Amniotic stem cell (primary cell): ENCODE measurements at places on chromosomes 5 and 9.

DNA sequence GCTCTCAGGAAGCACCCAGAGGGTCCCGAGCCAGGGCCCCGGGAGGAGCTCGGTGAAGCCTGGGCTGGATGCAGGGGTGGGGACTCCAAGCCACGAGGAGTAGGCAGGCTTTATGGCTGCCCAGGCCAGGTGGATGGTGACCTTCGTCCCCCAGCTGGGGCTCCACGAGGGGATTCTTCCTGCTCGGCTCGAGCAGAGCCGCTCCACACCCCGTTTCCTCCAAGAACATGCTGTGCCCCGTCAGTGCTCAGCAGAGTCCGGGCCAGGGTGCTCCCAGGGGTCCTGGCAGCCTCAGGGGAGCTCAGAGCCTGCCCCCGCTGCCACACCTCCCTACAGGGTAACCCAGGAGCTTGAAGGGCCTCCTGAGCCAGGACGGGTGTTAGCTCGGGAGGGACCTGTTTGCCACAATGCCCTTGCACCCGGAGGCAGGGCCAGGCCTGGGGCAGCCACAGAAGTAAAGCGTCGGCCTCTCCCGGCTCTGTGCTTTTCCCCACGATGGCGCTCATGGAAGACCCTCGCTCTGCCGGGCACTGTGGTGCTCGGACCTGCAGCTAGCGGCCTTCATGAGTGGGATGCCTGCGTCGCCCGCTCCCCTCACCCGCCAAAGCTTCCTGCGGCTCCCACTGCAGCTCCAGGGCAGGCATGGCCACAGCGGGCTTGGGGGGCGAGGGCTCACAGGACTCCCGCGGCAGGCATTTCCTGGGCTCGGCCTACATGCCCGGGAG is 86.8 kb downstream of the KCNT1 start:
- DNase-seq: no peak

DNA sequence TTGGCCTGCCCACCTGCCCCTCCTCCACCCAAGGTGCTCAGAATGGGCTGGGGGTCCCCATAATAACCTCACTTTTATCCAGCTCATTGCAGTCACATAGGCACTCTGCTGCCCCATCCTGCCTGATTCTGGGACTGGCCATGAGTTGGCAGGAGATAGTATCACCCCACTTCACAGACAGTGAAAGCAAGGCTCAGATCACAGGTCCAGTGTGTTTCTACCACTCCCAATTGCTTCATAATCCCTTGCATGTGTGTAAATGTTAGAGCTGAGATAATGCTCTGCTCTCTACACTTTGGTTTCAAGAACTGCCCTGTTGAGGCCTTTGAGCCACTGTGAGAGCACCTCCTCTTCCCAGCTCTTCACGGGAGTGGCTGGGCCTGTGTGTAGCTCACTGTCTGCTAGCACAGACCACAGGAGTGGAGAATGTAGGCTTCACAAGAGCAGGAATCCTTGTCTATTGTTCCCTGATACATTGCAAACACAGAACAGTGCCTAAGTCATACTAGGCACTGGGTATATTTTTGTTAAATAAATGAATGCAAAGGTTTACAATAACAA is 8.4 kb downstream of the PCYOX1L start:
- DNase-seq: no peak

- no peak for DNase-seq
Measured at GRCh38 chr9:107635803-107636174, 146.2 kb upstream of the KLF4 start.

DNA sequence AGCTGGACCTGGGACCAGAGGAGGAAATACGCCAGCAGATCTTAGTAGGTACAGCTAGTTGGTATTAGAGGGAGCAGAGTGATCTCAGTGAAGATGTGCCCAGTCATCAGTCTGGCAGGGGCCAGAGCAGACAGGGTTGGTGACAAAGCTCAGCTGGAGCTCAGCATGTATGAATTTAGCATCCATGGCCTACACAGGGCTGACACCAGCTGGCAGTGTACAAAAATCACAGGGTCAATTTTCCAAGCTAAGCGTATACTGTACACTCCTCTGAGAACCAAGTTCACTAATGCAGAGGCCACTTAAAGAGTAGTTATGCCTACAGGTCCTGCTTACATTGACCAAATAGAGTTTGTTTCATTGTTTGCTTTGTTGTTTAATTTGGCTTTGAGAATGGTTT is 146.6 kb downstream of the SLC24A2 start:
- no peak for DNase-seq

- DNase-seq: no peak
Measured at GRCh38 chr9:2729003-2729402, 11.7 kb downstream of the KCNV2 start.

DNA sequence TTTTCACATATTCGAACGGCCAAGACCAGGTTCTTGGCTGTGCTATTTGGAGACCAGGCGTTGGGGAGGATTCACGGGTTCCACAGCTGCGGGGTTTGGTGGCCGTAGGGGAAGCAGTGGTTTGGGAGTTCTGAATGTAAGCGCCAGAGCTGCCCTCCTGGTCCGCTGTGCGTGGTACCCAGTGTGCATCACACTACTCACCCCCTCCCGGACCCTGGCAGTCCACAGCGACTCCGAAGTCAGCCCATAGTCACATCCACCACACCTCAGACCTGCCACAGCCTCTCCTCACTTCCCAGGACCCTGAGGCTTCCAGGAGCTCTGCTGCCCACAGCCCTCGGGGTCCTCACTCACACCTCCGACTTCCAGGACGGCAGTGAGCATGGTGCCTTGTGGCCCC is 26.8 kb downstream of the AMBP start:
- no peak for DNase-seq

DNA sequence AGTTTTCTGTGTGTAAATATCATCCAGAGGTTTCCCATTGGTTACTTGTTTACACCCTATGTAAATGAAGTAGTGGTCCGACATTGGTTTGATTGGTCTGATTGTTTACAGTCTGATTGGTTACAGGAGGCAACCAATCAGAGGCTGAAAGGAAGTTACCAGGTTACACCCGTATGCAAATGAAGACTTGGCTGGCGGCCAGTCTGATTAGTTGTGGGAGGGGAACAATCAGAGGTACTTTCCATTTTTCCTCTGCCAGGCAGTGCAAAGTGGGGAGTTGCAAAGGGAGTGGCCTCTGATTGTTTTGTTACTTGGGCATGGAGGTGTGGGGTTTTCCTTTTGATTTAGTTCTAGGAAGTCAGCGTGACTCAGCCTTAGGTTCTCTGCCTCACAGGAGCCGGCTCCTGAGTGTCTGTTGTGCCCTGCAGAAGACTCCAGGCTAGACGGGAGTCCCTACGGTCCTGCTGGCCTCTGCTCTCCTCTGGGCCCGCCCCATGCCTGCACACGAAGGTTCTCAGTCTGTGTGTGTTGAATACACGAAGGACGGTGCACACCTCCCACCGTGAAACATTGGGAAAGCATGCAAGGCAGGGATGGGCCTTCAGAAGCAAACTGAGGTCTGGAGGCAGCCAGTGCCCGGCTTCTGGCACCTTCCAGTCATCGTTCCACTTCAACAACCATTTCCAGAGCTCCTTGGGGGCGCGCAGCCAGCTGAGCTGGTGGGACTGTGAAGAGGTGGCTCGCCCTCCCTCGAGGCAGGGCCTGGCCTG is 42.9 kb downstream of the OLFM1 start:
- no peak for DNase-seq

- no peak for DNase-seq
Measured at GRCh38 chr5:3385991-3386519, 209.6 kb upstream of the IRX1 start.

DNA sequence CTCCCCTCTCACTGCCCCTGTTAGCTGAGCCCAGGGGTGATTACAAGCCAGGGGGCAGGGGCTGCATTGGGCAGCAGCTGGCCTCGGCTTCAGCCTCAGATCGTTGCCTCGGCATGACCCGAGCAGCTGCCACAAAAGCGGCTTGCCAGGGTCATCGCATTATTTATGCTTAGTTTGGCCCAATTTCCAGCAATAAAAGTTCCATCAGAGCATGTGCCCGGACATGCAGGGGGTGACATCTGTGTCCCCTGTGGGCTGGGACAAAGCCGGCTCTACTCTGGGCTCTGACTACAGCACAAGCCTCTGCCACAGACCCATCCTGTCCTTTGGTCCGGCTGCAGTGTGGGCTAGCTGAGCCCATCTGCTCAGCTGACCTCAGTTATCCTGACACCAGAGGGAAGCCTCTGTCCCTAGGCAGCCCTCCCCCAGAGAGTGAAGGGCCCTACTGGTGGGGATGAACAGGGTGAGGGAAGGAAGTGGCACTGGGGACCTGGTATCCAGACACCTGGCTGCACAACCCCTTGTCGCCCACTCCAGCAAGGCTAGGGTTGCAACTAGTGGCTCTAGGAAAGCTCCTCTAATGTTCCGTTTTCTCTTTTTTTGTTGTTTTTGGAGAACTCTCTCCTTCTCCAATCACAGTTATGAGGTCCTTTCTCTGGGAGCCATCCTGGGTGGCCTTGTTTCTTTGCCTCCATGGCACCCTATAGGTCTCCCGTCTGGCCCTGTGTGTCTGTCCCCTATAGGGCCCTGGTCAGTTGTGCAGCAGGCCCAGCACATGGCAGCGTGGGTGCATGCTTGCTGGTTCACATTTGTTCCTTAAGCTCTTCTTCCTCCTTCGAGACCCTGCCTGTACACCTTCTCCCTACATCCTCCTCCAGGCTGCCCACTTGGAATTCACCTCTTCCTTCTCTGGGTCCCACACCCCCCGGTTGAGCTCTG is 13.3 kb upstream of the GADD45G start:
- no peak for DNase-seq

GRCh38 chr5:94281236-94281801 is 337.1 kb downstream of the KIAA0825 start:
- DNase-seq: no peak

DNA sequence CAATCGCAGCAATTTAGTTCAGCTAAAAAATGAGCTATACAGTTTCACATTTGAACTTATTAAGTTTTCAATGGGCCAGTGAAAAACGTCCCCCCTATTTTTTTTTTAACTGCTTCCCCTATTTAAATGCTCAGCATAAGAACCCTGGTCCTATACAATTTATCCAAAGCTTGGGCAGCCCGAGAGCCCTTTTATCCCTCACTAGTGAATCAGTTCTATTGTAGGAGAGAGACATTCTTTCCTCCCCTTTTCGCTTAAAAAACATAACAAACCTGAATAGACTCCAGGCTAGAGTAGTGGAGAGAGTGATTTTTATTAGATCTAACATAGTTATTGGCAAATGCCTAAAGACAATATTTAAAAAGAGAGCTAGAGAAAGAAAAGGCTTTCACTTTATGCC is 1.4 kb downstream of the LIX1 start:
- DNase-seq: no peak

GRCh38 chr5:90586469-90586868 is 27.9 kb downstream of the ADGRV1 start:
- DNase-seq: no peak

DNA sequence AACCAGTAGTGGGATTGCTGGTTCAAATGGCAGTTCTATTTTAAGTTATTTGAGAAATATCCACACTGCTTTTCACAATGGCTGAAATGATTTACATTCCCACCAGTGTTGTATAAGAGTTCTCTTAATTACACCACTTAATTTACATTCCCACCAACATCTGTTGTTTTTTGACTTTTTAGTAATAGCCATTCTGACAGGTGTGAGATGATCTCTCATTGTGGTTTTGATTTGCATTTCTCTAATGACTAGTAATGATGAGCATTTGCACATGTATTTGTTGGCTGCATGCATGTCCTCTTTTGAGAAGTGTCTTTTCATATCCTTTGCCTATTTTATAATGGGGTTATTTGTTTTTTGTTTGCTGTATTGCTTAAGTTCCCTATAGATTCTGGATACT is 688.3 kb downstream of the PRR16 start:
- no peak for DNase-seq

- DNase-seq: no peak
Measured at GRCh38 chr9:127626752-127627493, 14.8 kb downstream of the STXBP1 start.

DNA sequence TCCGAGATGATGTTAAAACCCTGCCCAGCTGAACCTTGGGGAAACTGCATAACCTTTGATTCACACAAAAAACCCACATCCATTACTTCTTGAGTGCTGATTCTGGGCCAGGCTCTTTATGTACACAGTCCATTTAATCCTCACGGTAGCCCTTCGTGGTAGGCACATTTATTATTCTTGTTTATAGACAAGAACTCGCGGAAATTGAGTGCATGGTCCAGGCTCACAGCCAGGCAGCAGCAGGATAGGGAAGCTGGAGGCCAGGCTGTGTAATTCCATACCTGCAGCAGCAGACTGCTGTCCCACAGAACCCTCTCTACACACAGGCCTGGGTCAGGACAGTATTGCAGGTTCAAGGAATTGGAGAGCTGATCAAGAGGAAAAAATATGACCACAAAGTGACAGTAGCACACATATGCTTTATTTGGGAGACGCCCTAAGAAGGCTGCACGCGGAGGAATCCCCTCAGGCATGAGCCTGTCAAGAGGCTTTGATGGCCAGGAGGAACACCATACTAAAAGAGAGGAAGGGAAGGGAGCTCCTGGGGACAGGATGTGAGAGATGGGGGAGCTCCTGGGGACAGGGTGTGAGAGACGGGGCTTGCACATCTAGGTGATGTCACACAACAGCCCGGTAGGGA is 28.4 kb upstream of the FAM120A start:
- DNase-seq: no peak

DNA sequence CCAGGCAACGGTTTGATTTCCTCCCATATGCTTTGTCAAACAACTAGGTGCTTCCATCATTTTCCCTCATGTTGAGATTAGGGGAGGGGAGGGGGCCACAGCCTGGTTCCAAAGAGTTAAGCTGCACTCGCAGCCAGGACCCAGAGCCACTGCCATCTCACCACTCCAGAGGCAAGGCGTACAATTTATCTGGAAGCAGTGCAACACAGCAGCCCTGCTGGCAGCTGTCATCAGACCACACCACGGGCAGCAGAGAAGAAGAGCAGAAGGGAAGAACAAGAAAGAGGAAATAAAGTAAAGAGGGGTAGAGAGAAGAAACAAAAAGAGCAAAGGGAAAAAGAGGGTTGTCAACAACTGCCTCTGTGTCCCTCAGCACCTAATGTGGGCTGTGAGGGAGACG is 38.9 kb downstream of the MED27 start:
- DNase-seq: no peak
